ENCODE measurements at places on chromosomes 7 and 10.
A peak's percentile ranks its signal among the peaks of the same experiment; 100 is the strongest.

DNA sequence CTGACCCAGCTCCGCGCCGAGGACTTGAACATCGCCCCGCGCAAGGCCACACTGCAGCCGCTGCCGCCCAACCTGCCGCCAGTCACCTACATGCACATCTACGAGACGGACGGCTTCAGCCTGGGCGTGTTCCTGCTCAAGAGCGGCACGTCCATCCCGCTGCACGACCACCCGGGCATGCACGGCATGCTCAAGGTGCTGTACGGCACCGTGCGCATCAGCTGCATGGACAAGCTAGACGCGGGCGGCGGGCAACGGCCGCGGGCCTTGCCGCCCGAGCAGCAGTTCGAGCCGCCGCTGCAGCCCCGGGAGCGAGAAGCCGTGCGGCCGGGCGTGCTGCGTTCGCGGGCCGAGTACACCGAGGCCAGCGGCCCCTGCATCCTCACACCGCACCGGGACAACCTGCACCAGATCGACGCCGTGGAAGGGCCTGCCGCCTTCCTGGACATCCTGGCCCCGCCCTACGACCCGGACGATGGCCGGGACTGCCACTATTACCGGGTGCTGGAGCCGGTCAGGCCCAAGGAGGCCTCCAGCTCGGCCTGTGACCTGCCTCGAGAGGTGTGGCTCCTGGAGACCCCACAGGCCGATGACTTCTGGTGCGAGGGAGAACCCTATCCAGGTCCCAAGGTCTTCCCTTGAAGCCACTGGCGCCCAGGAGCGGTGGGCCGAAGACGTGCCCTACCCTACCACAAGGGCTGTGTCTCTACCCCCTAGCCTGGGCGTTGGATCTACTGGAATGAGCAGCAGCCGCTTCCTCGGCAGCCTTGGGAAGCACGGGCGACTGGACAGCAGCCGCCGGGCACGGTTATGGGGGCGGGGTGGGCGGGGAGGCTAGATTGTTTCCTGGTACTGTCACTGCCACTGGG lies 945 bp downstream of the ADO start:
- no peak for DNase-seq

GRCh38 chr7:36670585-36671431 lies 53.5 kb downstream of the AOAH start:
- DNase-seq, result peak; percentile 59

GRCh38 chr10:62735464-62736167 lies 68.9 kb upstream of the ADO start:
- no peak for DNase-seq

DNA sequence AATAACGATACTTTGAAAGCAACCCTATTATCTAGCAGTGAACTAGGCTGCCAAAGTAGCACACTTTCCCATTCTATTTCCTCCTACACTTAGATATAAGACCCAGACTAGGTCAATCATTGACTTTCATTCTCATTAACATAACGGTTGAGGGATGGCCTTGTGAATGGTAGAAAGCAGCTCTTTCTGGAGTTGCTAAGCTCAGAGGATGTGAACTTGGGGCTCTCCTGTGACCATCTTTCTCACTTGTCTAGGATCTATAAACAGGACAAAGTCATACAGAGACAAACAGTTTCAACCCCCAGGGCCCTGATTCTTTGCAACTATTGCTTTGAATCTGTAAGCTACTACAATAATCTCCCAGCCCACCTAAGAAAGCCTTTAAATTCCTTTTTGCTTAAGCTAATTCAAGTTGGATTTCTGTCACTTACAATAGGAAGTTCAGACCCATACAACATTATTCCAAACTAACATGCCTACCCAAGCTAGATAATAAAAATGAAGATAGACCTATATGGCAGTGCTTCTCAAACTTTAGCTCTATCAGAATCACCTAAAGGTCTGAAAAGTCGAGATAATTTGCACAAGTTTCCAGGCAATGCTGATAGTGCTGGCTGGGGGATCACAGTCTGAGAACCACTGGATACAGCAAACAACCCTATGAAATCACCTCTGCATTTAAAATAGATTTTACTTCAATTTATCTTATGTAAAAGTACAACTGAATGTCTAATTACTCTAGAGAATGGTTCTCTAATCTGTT lies 16.7 kb downstream of the P4HA1 start:
- DNase-seq, result no peak
